Activated naive CD4-positive, alpha-beta T cell treated with anti-CD3 and anti-CD28 coated beads, Interleukin-2, amount 10 ng/mL, durations not matched to agents 7 days and 5 days (primary cell): ENCODE measurements at places on chromosomes 3 and 15.

DNA sequence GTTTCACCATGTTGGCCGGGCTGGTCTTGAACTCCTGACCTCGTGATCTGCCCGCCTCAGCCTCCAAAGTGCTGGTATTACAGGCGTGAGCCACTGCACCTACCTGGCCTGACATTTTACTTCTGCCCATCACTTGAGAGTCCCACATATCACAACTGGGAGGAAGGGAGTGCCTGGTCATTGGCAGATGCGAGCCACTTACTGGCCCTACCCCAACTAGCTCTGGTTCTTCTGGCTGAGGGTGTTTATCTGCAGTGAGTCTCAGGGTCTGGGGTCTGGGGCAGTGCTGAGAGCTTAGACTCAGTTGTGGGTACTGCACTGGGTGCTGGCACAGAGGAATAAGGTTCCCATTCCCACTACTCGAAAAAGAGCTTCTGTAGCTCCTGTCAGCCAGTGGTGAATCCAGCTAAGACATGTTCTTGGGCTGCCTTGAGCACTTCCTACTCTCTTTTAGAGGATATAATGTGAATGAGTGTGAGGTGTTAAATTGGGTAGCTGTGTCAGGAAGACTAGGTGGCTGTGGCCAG, 30.2 kb downstream of the DAG1 start:
- DNase-seq, result no peak

GRCh38 chr3:13482106-13482690, 2.1 kb downstream of the HDAC11 start:
- peak; percentile 19 for DNase-seq

- no peak for DNase-seq
These were observed 335.2 kb downstream of the GAP43 start for GRCh38 chr3:115958526-115958925.

- no peak for DNase-seq
These were observed 111.8 kb downstream of the IGF2BP2 start for GRCh38 chr3:185713015-185713414.

DNA sequence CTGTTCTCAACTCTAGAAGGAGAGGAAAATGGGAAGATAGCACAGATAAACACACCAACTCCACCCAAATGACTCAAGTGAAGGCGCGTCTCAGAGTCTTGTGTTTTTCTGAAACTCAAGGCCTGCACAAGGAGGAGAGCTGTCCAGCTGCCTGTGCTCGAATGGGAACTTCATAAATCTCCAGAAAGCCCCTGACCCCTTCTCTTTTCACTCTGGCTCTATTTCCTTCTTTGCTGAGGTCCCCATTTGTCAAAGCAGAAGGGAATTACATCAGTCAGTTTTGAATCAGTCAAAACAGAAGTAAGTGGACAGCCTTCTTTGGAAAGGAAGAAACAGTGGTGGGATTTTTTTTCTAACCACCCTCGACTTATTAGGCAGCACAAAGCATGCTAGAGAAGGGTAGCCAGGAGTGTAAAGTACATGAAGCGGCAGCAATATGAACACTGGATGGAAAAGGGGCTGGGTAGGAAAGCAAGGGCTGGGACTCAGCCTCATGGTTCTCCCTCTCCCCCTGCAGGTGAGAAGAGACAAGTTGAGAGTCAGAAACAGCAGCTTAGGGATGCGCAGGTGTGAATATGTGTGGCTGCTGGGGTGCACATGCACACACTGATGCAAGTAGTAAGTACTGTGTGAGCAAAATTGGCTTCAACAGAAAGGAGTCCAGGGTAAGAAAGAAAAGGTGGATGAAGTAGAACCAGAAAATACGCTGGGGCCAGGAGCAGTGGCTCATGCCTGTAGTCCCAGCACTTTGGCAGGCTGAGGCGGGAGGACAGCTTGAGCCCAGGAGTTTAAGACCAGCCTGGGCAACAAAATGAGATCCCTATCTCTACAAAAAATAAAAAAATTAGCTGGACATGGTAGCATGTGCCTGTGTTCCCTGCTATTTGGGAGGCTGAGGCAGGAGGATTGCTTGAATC, 36.6 kb upstream of the MAGEF1 start:
- DNase-seq, result no peak

- no peak for DNase-seq
These were observed 3.4 kb upstream of the HAPLN3 start for GRCh38 chr15:88898736-88899135.

DNA sequence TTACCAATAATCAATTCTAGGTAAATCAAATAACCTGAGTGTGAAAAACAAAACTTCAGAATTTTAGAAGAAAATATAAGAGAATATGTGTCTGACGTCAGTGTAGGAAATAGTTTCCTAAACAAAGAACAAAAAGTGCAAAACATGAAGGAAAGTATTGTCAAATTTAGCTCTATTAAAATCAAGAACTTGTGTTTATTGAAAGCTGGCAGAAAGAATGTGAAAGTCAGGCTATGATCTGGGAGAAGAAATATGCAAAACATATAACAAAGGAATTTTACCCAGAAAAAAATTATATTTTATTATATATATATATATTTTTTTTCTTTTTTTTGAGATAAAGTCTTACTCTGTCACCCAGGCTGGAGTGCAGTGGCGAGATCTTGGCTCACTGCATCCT, 129.1 kb upstream of the ANKRD28 start:
- no peak for DNase-seq

- DNase-seq, result no peak
These were observed 181.3 kb upstream of the CTDSPL start for GRCh38 chr3:37680401-37680800.

DNA sequence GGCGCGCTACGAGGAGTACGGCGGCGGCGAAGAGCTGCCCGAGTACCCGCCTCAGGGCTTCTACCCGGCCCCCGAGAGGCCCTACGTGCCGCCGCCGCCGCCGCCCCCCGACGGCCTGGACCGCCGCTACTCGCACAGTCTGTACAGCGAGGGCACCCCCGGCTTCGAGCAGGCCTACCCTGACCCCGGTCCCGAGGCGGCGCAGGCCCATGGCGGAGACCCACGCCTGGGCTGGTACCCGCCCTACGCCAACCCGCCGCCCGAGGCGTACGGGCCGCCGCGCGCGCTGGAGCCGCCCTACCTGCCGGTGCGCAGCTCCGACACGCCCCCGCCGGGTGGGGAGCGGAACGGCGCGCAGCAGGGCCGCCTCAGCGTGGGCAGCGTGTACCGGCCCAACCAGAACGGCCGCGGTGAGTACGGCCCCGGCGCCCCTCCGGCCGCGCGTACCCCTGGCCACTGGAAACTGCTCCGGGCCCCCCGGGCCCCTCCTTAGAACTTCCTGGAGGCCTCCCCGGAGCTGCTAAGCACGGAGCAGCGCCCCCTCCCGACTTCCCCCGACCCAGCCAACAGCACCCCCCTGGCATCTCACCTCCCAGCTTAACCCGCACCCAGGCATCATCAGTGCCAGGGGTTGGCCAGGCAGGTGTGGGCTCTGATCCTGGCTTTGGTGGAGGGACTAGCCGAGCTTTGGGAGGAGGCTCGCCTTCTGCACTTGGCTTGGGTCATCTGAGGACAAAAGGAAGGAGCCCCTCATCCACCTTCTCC, 1.4 kb downstream of the LOXL1 start:
- peak; percentile 85 for DNase-seq

DNA sequence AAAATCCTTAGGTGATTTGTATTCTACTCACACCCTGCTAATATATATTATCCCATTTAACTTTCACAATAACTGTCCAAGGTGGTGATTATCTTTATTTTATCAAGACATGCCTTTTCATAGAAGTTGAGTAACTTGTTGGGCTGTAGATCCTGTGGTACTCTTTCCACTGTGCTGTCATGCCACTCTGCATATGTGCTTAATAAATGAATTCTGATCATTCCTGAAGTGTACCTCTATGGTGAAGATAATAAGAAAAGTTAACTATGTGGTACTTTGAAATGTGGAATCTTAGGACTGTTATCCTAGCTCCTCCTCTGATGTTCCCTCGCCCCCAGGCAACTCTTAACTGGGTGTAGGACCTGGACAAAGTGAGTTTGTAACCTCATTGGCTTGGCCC, 5.2 kb downstream of the SNRK start:
- DNase-seq, result no peak

GRCh38 chr15:91307601-91308000, 207.5 kb downstream of the SV2B start:
- DNase-seq, result no peak

DNA sequence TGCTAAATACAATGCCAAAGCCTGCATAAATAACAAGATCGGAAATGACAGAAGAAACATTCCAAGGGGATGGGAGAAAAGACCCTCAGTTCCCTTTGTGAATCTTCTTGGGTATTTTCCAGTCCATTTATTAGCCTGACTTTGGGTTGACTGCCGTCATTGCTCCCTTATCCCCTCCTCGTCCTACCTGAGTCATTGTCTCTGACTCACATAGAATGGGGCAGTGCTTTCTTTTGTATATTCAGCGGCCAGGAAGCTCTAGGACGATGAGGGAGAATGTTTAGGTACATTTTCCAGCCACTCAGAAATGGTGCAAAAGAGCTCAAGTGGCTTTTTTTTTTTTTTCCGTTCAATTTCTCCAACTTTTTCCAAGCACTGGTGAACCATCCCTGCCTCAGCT, 71.6 kb downstream of the KAT2B start:
- no peak for DNase-seq

DNA sequence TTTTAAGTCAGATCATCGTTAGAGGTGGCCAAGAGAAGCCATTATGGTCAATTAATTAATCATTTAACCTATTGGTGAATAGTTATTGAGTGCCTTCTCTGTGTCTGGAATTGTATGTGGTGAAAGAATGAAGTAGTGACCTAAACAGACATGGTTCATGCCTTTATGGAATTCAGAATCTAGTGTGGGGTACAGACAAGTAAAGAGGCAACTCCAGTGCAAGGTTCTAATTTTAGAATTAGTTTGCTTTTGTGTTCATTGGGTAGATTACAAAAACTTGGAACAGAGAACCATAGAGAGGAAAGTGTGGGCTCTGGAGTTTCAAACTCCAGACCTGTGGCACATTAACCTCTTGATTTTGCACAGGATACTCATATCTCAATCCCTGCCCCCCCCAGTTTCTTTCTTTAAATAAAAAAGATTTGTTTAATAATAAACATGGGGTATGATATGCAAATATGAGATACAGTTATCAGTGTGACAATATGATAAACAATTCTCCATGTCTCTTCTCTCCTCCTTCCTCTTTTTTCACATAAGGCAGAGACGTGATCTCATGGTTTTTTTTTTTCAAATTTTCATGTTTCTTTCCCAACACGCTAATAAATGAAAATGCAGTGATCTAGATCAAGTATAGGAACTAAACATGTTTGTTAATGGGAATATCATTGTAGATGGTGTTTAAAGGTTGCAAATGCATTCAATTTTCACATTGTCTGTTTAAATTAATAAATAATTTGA, 117.9 kb downstream of the MITF start:
- DNase-seq, result no peak
